ENCODE measurements at places on chromosomes 1 and 21. TPM values are rescaled to one million over a fixed set of nuclear protein-coding genes. Genes with fewer than 3 reads are reported as not detected.

The C4BPA gene
- total RNA-seq: not detected

The FCRL4 gene
- not detected for total RNA-seq

The OR10J1 gene
- not detected for total RNA-seq

The CFHR2 gene
- not detected for total RNA-seq

The LRRC38 gene
- 2.5 TPM for total RNA-seq

The SLAMF6 gene
- total RNA-seq: 8.6 TPM

The NDUFV3 gene
- 48.4 TPM for total RNA-seq

The IL19 gene
- not detected for total RNA-seq

The DNM3 gene
- total RNA-seq: 15.5 TPM

The AP4B1 gene
- 6.9 TPM for total RNA-seq

The SAMD11 gene
- 33.9 TPM for total RNA-seq

All from vagina (tissue), 2 donors.